Pancreas (tissue), 10 donors: ENCODE measurements at places on chromosomes 11 and 22.

DNA sequence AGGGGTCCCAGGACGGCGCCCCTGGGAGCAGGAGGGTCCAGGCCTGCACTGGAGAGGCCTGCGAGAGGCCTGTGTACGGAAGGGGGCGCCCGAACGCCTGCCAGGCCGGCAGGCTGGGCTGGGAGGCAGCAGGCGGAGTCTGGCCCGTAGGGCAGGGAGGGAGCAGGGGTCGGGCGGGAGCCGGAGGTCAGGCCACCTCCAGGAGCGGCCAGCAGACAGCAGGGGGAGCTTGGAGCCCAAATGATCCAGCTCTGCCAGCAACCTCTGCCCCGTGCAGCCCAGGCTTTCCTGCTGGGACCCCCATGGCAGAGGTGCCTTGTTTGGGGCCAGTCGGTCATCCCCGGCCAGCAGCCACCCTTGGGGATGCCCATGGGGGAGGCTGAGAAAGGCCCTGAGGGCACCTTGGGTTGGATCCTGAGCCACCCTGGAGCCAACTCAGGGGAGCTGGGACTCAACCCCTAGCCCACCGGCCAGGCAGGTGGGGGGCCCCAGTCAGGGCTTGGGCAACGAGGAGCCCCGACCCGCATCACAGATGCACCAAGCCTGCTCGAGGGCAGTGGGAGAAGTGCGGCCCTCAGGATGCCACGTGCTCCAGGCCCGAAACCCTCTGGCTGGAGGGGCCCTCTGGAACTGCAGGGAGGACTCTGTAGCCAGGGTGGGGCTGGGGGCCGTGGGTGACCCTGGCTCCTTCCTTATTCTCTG, 9.6 kb upstream of the SYT8 start:
- DNase-seq = peak; percentile 91

DNA sequence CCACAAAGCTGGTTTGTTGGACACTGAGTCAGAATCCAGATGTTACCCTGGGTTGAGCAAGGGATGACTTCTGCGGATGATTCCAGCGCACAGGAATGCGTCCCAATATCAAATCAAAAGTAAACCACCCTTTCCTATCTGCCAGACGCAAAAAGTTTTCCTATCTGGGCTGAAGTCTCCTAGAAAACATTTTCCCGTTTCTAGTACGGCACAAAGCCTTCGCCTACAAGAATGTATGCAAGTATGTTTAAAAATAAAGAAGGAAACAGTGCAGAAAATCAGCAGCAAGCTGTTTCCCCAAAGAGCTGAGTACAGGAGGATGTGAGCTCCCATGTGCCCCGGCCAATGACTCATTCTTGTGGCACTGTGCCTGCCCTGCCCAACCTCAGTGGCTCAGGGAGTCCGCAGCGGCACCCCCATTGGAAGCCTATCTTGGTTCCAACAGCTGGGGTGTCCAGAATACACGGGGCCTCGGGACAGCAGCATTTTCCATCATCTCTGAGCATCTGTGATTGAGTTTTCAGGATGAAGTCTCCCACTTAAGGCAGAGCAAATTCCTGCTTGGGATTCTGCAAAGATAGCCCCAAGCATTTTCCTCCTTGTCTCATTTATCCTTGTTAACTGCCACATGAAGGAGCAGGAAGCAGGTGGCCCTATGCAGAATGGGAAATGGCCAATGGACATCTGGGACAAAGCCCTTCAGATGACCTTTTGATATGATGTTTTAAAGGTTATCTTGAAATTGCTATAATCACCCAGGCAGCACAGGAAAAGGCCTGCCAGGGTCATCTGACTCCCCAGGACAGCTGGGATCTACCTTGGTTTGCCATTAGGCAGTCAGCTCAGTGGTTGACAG, 17.5 kb downstream of the KCNJ5 start:
- DNase-seq = peak; percentile 80

GRCh38 chr11:13098063-13098462, 88.9 kb downstream of the RASSF10 start:
- DNase-seq = no peak

DNA sequence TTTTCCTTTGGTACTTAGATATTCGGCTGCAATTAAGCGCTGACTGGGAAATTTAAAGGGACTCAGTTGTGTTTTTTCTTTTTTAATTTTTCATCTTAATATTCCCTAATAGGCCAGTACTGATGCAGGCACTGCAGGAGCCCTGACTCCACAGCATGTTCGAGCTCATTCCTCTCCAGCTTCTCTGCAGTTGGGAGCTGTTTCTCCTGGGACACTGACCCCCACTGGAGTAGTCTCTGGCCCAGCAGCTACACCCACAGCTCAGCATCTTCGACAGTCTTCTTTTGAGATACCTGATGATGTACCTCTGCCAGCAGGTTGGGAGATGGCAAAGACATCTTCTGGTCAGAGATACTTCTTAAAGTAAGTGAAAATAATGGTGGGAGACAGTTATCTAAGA, 3.8 kb downstream of the YAP1 start:
- no peak for DNase-seq

- peak; percentile 84 for DNase-seq
These were observed at the start of gene SCN3B for GRCh38 chr11:123654566-123655081. SCN3B (minus strand) TSS chr11:123654624; CDS start chr11:123653801, 823 bp downstream.

DNA sequence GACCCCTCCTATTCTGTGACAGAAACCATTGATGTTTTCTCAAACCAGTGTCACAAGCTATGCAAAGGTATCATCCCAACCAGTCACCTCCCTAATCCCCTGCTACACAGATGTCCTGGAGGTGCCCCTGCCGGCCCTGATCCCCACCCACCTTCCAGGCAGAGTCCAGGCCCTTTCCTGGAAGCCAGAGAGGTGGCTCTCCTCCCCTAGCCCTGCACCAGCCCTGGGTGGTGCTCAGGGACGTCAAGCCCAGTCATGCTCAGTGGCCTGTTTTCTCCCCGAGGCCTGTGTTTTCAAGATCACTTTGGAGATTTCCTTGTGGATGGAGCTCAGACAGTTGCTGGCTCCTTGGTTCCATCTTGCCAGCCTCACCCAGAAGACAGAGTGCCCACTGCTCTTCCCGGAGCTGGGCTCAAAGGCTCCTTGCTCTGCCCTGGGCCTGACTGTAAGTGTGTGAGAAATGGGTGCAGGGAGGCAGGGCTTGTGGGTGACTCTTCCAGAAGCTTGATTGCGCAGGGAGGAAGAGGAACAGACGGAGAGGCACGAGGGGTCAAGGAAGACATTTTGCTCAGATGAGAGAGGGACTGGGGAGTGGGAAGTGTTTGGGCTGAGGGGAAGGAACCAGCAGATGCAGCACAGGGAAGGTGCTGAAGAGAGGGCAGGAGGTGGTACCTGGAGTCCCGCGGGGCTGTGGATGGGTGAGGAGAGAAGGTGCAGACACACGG, 11.3 kb downstream of the P2RY6 start:
- DNase-seq = no peak

DNA sequence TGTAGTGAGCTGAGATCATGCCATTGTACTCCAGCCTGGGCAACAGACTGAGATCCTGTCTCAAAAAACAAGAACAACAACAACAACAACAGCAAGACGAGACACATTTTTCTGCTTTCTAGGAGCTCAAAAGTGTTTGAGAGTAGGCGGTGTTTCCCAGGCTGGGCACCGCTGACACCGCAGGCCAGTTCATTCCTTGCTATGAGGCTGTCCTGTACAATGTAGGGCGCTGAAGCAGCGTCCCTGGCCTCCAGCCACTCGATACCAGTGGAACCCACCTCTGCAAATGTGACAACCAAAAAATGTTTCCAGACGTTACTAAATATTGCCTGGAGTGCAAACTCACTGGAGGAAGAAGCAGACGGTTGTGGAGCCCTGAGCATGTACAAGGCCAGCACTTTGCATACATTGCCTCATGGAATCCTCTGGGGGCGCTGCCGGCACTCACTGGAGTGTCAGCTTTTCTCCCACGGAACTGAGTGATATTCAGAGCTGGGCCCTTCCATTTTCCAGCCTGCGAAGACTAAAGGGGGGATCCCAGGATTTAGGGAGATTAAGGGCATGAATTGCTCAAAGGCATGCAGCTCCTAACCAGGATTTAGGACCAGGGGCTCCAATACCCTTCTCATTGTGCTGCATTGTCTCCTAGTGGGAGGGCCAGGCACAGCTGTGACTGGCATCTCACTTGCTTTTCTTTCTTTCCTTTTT, 5.8 kb upstream of the MIEF1 start:
- peak; percentile 71 for DNase-seq

DNA sequence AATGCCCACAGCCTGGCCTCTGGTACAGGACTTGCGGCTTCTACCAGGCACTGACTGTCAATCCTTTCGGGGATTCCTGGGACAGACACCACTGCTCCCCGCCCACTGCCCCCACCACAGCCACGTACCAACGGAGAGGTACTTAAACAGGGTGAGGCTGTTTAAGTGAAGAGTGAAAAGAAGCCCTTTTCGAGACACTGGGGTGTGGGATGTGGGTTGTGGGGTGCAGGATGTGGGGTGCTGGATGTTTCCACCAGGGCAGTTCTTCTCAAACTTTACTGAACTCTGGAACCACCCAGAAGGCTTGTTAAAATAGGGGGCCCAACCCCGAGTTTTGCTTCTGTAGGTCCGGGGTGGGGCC, 34.2 kb upstream of the PRR5 start:
- DNase-seq = no peak

- DNase-seq = peak; percentile 21
These were observed 114.5 kb downstream of the MAML2 start for GRCh38 chr11:96228473-96228891.

GRCh38 chr11:12121517-12121916, 11.1 kb downstream of the MICAL2 start:
- DNase-seq = no peak

DNA sequence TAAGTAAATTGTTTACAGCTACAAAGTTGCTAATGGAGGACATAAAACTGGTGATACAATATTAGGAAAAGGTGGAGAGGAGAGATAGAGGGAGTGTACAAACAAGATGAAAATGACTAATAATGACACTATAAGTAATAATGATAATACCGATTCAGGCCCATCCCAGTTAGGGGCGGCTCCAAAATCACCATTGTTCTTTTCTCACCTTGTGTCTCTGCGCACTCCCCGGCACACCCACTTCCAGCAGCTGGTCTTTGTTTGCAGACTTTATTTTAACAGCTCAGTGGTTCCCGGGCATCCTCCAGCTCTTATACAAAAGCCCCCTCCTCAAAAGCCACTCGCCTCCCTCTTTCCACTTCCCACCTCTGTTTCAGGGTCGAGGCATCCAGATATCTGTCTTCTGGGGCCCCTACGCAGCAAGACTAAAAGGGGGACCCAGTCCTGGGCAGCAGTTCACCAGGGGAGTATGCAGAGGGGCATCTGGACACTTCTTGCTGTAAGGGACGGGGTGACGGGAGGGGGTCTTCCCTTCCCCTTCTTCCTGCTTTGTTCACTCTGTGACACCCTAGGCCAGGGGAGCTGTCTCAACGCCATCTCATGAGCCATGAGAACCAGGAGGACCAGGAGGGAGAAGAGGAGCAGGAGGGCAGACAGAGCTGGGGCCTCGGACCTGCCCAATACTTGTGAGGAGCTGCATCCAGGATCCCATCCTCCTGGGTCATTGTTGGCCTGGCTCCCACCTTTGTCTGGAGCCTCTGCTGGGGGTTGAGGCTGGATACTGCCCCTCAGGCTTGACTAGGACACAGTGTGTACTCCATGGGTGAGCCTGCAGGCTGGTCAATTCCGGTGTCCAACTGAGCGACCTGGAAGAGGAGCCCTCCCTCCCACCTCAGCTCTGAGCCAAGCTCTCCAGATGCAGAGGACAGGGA, 2.7 kb downstream of the APOL2 start:
- no peak for DNase-seq

DNA sequence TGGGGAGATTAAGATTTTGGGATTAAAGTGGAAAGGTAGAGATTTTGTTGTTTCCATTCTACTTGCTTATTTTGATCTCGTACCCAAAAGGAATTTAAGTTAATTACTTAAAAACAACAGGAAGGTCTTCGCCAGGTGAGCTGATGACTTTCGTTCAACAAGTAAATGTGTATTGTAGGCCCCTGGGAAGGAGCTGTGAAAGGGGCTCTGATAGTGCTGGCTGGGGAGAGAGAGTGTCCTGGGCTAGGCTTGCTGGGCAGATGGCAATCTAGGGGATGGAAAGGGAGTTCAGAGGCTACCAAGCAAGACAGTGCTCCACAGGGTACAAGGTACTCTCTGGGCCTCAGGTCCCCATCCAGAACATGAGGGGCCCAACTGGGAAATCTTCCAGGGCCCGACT, 189.4 kb downstream of the CEP164 start:
- no peak for DNase-seq

DNA sequence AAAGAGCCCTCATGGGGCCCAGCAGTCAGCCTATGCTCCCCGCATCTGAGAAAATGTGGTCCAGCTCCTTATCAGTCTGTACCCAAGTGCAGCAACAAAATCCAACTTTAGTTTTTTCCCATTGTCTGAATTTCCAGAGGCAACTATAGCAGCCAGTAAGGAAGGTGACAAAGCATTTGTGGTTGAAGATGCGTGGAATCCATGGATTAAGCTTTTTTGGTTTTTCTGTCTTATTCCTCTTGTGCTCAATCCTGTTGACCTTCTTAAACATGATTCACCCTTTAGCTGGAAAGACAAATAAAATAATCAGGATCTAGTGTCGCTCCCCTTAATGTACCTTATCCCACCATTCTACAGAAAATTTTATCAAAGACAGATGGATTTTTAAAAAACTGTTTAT, 14.3 kb downstream of the GDPD4 start:
- no peak for DNase-seq

DNA sequence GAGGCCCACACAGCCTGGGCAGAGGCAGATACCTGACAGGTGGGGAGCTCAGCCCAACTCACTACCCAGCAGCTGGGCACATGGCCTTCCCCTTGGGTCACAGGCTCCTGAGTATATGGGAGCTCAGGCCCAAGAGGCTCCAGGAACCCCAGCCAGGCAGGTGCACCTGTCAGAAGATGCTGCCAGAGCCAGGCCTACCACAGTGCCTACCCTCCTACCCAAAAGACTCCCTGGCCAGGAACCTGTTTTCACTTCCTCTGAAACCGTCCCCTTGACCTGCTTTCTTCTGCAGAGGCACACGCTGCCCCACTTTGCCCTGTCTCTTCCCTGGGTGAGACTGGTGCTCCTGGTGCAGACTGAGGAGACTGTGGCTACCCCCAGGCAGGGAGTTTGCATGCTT, 2.9 kb downstream of the CHID1 start:
- DNase-seq = peak; percentile 65

- no peak for DNase-seq
These were observed 170.4 kb upstream of the CTSC start for GRCh38 chr11:88507771-88508417.
